MV-4-11 (cell line): ENCODE measurements at places on chromosomes 4 and X.

DNA sequence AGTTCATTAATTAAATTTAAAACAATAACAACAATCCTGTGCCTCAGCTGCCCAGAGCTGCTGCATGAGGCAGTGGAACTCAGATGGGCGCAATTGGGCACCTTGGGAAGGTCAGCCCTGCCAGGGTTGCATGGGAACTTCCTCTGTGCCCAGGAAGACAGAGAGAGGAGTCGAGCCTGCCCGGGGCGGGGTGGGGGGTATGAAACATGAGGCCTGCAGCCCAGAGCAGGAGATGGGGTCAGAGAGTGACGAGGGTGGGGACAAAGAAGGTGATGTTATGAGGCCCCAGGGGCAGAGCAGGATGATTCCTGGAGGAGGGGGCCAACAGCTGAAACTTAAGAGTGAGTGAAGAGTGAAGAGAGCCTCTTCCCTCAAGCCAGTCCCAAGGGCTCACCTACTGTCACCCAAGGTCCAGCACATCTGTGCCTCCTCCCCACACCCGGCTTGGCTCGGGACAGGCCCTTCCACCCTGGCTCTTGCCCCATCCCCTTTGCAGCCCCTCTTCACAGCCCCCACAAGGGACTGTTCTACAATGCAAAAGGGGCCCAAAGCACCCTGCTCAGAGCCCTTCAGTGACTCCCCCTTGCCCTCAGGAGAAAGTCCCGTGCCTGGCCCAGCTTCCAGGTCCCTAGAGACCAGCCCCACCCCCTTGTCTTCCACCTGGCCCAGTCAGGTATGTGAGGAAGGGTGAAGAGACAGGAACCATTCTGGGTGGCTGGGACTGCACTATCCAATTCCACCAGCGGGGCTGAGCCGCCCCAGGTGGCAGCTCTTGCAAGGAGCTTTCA is 31.4 kb downstream of the HMX1 start:
- DNase-seq: no peak

- no peak for DNase-seq
Measured at GRCh38 chrX:110675886-110676285, 119.7 kb downstream of the CHRDL1 start.

DNA sequence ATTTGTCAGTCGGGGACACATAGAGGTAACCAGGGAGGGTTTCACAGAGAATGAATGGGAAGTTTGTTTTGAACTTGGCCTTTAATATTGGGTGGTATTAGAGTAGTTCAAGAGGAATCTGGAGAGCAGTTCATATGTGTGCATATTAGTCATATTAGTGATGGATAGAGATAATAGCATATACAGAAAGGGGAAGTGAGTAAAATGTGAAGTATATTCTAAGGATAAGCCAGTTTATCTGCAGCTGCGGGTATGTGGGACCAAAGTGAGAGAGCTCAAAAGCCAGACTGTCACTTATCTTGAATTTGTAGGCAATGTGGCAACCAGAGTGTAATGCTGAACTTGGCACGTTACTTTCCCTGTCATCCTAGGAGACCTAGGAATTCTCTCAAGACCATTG is 169.9 kb downstream of the AFF2 start:
- DNase-seq: peak; percentile 57

- no peak for DNase-seq
Measured at GRCh38 chrX:74248889-74249288, 55.1 kb upstream of the ZCCHC13 start.

DNA sequence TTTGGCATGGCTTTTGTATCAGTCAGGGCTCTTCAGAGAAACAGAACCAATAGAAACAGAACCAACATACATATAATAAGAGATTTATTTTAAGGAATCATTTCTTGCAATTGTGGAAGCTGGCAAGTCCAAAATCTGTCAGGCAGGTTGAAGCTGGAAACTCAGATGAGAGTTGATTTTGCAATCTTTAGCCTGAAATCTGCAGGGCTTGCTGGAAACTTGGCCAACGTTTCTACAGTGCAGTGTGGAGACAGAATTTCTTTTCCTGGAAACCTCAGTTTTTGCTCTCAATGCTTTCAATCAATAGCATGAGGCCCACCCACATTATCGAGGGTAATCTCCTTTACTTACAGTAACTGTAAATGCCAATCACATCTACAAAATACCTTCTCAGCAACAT is 45.4 kb downstream of the COMMD8 start:
- no peak for DNase-seq

DNA sequence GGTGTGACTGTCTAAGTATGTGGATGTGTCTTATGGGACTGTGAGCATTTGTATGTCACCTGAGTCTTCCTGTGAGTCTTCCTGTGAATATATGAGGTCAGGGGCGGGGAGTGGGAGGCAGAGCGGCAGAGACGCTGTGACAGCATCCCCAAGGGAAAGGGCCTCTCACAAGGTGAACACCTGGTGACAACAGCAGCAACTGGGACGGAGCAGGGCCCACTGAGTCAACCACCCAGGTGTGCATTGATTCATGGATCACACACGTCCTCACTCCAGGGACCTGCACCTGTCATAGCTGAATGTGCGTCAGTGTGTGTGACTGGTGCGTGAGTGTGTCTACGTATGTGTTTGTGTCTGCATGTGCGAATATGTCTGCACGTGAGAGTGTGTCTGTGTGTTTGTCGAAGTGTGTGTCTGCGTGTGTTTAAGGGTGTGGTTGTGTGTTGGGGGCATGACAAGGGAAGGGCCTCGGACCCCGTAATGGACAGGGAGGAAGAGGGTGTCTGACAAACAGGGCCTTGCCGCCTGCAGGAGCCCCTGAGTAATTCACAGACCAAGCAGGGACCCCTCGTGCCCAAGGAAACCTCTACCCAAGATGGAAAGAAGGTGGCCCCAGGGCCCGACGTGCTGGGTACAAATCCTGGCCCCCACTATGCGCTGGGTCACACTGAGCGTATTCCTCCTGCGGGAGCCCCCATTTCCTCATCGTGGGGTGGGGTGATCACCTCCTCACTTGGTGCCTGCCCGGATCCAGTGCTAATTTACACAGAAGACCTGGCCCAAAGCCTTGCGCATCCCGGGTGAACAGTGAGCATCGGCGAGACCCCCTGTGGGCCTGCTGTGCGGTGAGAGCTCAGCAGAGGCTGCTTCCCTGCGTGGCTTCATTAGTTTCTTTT is 76.7 kb downstream of the ABLIM2 start:
- no peak for DNase-seq

- DNase-seq: no peak
Measured at GRCh38 chr4:64883087-64883807, 474.0 kb upstream of the TECRL start.

DNA sequence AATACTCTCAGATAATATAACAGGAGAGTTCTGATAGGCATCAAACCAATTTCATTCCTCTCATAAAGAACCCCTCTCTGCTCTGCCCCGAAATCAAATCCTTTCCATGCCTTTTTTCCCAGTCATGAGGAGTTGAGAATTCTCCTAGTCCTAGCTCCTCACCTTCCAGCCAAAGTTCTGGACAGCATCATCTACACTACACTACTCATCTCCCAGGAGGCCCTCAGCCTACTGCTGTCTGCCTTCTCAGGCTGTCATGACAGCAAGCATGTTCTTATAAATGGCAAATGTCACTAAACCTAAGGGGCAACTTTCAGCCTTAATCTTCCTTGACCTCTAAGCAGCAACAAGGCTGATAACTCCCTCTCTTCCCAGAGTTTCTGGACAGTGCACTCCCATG is 26.6 kb downstream of the MAPK10 start:
- DNase-seq: no peak

GRCh38 chr4:87281603-87282002 is 41.1 kb downstream of the HSD17B13 start:
- DNase-seq: no peak

GRCh38 chr4:8795140-8795539 is 76.5 kb downstream of the HMX1 start:
- no peak for DNase-seq

- peak; percentile 79 for DNase-seq
Measured at GRCh38 chr4:138775890-138776289, 239.7 kb upstream of the NOCT start.

DNA sequence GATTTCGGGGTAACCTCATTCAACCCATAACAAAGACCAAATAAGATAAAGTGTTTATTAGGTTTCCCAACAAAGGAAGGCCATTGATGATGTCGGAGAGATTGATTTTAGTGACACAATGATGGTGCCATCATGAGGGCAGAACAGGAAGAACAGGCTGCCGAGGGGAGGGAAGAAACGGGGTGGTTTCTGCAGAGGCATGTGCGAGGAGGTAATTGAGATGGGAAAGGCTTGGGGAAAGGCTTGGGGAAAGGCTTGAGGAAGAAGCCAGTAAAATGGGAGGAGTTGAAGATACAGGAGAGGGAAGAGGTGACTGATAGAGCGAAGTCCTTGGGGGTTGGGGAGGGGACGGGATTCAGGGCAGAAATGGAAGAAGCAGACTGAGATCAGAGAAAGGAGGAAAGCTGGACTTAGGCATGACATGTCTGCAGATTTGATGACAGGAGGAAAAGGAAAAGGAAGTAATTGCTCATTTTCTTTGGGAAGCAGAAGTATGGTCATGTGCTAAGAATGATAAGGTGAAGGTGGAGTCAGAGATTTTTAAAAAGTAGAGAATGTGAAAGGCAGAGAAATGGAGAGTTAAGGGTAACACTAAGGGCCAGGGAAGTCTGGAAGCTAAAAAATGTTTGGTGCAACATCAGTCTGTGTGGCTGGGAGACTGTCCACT is 6.0 kb downstream of the HPSE start:
- DNase-seq: peak; percentile 33

- DNase-seq: no peak
Measured at GRCh38 chrX:39609941-39610340, 487.8 kb downstream of the BCOR start.

DNA sequence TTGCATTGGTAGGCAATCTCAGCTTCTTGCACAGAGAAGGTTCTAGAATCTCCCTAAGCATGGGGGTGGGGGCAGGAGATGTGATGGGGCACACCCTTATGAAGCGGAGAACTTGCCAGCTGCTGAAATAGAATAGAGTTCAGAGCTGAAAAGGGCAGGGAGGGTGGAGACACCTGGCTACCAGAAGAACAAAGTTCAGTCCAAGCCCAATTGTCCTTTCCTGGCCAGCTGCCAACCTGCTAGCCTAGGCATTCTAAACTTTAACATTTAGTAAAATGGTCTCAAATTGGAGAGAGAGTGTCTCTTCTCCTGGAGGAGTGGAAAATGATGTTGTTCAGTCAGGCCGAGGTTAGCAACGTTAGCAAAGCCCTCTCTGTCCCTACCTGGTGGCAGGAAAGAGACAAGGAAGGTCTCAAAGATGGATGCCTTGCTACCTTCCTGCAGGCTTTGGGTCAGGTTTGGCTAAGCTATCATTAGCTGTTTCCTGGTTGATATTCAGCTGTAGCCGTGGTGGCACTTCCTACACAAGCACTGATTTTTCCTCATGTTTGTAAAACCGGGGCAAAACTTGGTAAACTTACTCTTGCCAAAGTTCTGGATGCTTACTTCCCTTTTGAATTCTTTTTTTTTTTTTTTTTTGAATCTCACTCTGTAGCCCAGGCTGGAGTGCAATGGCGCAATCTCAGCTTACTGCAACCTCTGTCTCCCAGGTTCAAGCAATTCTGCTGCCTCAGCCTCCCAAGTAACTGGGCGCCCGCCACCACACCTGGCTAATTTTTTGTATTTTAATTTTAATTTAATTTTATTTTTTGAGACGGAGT is 34.7 kb upstream of the NYX start:
- DNase-seq: peak; percentile 38

DNA sequence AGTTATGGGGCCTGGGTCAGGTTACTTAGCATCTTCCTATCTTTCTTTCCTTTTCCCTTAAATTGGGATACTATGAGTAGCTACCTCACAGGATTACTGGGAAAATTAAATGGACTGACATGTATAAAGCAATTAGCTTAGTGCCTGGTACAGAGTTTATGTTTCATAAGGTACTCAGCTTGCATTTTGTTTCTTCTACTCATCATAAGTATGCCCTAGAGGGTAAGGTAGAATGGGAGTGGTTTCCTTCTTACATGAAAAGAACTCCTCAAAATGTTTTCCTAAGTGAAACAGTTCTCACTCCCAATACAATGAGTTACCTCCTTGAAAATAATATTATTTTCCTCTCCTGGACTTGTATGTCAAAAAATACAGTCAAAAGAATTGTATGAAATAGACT is 75.7 kb downstream of the NPFFR2 start:
- DNase-seq: no peak

- no peak for DNase-seq
Measured at GRCh38 chr4:125847518-125847917, 532.8 kb downstream of the FAT4 start.

DNA sequence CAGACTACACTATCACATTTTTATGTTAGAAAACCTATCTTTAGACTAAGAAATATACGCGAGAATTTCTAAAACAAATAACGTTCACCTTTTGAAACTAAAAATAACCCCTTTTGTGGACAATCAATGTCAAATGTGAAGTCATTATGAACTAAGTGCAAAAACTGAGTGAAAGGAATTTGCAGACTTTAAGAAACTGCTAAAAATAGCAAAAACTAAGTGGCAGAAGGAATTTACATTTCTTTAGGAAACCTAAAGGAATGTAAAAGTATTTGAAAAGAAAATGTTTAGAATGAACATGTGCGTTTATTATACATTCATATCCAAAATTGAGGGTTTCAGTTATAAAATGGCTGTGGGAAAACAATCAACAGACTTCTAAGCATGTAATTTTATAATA is 58.3 kb downstream of the VEGFC start:
- DNase-seq: no peak

DNA sequence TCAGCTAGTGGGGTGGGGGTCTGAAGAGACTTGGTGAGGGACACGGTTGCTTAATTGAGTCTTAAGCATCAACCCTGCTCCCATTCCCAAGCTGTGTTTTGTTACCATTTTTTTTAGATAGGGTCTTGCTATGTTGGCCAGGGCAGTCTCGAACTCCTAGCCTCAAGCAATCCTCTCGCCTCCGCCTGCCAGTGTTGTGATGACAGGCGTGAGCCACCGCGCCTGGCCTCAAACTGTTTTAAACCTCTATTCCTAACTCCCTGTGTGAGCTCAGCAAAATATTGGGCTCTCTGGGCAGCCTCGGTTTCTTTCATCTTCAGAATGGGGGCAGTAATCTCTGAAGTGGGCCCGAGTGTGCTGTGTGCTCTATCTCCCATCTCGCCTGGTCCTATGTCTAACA is 26.3 kb upstream of the BCORL1 start:
- no peak for DNase-seq

- DNase-seq: no peak
Measured at GRCh38 chrX:7941390-7942042, 14.3 kb upstream of the PNPLA4 start.

- no peak for DNase-seq
Measured at GRCh38 chr4:37745946-37746345, 59.8 kb upstream of the RELL1 start.

GRCh38 chr4:6055436-6055835 is 37.2 kb upstream of the C4orf50 start:
- DNase-seq: no peak

- no peak for DNase-seq
Measured at GRCh38 chrX:97189668-97190067, 306.0 kb downstream of the RPA4 start.

- DNase-seq: peak; percentile 65
Measured at GRCh38 chr4:69823481-69824186, 36.3 kb downstream of the SULT1E1 start.

GRCh38 chr4:106951891-106952290 is 84.2 kb downstream of the DKK2 start:
- no peak for DNase-seq

GRCh38 chr4:11710453-11711093 is 281.9 kb upstream of the HS3ST1 start:
- DNase-seq: no peak

- no peak for DNase-seq
Measured at GRCh38 chrX:20595928-20596575, 329.3 kb upstream of the RPS6KA3 start.
